Amniotic stem cell (primary cell): ENCODE measurements at places on chromosomes 5 and 9.

GRCh38 chr5:112077180-112077579, 320.2 kb upstream of the NREP start:
- no peak for DNase-seq

- DNase-seq = no peak
These were observed 382.1 kb downstream of the CDH18 start for GRCh38 chr5:19605846-19606407.

GRCh38 chr5:77635067-77635916, 3.2 kb downstream of the OTP start:
- no peak for DNase-seq

DNA sequence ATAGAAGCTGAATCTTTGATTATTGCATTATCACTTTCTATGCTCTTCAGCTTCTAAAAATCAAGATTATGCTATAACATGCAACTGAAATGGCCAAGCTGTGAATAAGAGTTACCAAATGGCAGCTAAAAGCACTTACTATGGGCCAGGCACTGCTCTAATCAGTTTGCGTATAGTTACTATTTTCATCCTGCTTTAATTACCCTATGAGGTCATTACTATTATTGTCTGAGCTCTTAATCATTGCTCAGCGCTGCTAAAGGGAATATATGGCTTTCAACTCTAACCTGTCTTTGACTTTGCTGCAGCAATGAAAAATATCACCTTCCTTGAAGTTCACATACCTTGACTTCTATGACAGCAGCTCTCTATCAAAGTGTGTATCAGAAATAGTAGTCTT, 210.8 kb downstream of the TRPM3 start:
- no peak for DNase-seq

DNA sequence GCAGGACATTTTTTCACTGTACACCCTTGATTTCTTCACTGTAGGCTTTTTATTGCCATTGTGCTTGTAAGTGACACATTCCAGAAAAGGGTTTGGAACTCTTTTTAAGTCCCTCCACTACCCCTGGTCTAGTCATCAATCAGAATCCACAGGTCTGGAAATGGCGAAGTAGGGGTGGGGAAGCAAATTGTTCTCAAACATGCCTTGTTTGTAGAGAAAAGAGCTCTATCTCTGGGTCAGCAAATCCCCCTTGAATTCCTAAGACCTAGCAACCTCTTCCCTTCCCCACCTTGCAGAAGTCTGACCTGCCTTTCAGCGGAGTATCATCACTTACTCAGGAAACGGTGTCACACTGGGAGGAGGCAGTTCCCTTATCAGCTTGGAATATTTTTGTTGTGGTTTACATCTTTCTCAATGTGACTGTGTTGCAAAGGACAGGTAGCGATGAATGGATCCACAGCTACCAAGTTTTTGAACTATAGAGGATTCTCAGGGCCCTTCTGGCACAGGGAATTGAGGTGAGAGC, 3.2 kb downstream of the SH3RF2 start:
- no peak for DNase-seq

GRCh38 chr5:166251786-166252185, 2039.7 kb upstream of the WWC1 start:
- no peak for DNase-seq

GRCh38 chr5:67021962-67022361, 174.6 kb downstream of the CD180 start:
- DNase-seq = no peak

GRCh38 chr5:72848474-72849428, 32.3 kb downstream of the TNPO1 start:
- DNase-seq = no peak
